ENCODE measurements at places on chromosomes 1 and 21.

DNA sequence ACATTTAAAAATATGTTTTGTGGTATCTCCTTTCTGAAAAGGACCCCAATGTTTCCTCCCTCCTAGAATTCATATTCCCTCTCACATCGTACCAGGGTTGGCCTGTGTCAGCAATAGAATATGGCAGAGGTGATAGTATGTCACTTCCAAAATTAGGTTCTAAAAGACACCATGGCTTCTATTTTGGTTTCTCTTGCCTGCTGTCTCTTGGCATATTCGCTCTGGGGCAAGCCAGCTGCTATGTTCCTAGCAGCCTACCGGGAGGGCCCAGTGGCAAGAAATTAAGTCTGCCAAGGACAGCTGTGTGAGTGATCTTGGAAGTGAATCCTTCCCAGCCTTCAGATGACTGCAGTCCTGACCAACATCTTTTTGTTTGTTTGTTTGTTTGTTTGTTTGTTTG is 92.9 kb upstream of the PPM1J start:
- DNase-seq: no peak

GRCh38 chr21:37461479-37461878 is 94.9 kb downstream of the DYRK1A start:
- no peak for DNase-seq

- DNase-seq: no peak
Observed at GRCh38 chr1:80678438-80678837, 1122.3 kb upstream of the ADGRL2 start.

DNA sequence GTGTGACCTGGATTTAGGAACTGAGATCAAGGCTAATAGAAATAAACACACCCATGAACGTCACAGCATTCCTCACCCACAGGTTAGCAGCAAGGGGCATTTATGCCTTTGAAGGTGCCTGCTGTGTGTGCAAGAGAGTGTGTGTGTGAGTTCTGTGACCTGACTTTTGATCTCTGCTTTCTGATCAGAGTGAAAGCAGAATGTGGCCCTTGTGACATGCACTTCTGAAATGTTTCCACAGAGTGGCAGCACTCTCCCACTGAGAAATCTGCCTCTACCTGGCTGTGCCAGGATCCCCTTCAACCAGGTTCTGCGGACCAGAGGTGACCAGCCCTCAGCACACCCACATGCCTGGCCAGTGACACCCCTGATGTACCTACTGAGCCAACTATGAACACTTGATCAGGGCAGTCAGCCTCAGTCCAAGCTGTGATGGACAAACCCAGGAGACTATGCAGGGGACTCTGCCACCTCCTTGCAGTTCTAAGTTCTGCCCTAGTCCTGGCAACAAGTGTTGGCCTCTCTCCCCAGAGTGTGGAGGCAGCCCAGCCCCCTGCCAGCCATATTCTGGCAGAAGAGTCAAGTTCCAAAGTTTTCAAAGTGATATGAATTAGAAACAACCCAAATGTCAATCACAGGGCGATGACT is 41.0 kb downstream of the RXRG start:
- no peak for DNase-seq

DNA sequence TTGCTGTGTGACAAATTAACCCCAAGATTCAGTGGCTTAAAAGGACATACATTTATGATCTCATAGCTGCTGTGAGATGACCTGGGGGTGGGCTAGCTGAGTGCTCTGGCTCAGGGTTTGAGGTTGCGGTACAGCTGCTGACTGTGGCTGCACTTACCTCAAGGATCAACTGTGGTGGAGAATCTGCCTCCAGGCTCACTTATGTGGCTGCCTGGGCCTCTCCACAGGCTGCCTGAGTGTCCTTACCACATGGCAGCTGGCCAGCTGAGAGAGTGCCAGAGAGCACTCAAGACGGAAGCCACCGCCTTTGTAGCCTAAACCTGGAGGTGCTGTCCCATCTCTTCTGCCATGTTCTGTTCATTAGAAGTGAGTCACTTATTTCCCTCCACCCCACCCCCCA is 5.7 kb downstream of the LRRC71 start:
- DNase-seq: no peak

Measured in stimulated activated CD4-positive, alpha-beta T cell treated with anti-CD3 and anti-CD28 coated beads, Interleukin-4, amount 100 ng/mL, for 4 hours (primary cell).